Foreskin keratinocyte (primary cell): ENCODE measurements at places on chromosomes 1 and 21.
A peak's percentile ranks its signal among the peaks of the same experiment; 100 is the strongest.

DNA sequence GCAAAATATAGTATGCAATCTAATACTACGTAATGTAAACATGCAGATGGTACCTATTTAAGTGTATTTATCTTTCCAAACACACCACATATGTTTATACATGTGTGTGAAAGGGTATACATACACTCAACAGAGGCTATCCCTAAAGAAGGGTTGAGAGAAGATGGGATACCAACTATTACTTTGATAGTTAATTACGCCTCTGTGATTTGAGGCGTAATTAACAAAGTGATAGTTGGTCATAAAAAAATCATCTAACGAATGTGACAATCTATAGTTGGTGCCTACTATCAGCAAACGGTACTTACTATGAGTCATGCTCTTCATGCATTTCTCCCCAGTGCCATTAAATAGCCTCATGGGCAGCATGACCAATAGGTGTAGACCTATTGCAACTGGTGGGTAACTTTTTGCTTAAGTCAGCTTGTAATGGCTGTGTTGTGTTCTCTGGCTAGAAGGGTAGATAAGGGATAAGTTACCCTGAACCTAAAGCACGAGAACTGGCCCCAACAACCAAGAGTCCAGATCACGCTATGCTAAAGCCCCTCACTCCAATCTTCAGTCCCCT lies 15.3 kb downstream of the RCAN1 start:
- no peak for DNase-seq

- DNase-seq, result no peak
Observed at GRCh38 chr1:159199901-159200300, 4.8 kb upstream of the ACKR1 start.

DNA sequence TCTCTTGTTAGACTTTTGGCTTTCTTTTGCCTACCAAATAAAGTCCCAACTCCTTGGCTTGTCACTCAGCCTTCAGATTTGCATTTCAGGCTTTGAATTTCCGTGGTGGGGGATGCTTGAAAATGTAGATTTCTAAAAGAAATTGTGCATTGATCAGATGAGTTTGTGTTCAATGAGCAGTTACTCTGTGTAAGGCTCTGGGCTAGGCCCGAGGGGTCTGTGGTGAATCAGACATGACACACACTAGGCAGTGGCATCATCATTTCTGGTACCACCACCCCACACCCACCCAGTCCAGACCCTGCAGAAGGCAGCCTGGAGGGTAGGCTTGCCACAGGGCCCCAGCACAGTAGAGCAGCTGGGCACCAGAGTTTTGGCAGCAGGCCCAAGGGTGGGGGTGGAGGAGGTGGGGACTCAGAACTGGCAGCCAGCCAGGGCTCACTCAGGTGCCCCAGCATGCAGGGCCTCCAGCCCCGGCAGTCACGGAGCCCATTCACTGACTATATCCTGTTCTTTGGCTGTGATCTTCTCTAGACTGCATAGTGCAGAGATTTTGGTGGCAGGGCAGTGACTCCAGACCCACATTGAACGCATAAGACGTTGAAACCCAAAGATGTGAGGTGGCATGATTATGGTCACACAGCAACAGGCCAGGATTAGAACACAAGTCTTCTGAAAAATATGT lies 97.2 kb upstream of the ARTN start:
- DNase-seq, result peak; percentile 56

- DNase-seq, result no peak
Observed at GRCh38 chr1:43573066-43573800, 42.5 kb downstream of the PTPRF start.

DNA sequence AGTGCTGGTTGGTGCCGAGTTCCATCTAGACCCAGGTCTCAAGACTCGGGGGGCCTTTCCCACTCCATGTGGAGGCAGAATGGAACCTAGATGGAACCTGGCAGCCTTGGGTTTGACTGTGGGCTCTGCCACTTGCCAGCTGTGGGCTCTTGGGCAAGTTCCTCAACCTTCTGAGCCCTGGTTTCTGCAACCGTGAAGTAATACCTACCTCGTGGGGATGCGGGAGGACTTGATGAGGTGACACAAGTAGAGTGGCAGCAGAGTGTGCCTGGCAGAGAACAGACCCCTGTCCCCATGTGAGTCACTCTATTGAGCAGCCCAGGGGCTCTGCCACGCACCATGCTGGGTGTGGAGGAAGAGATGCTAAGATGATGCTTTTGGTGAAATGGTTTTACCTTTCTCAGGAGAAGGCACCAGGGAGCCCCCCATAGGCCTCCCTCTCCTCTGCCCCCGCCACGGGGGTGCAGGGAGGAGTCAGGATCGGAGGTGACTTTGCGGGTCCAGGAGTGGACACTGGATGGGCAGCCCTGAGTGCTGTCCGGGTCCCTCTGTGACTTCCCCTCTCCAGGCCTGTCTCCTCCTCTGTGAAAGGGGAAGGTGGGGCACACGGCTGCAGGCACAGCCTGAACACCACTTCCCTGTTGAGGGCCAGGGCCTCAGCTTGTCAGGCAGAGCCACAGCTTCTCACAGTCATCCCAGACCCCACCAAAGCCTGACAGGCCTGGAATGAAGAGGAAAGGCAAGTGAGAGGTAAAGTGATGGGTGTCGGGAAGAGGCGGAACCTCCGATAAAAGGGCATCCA lies 36.7 kb upstream of the EDN2 start:
- no peak for DNase-seq

GRCh38 chr1:204176049-204176448 lies 9.9 kb upstream of the REN start:
- DNase-seq, result no peak

DNA sequence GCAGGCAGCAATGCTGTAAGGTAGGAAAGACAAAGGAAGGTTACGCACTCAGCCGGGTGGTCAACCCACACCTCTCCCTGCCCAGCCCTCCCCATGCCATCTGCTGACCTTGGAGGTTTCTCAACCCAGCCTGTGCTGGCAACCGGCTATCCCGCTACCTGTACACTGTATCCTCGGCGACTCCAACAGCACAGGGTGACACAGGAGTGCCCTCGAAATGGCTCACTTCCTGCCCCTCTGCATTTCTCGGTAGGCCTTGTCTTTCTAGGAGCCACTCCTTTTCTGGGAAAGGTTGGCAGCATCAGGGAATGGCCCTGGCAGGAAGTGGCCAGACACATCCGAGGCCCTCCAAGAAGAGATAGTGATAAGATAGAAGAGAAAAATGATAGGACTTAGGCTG lies 124.0 kb downstream of the PROX1 start:
- DNase-seq, result no peak

- DNase-seq, result no peak
Observed at GRCh38 chr1:108871050-108871724, 5.6 kb upstream of the GPSM2 start.

- no peak for DNase-seq
Observed at GRCh38 chr1:230251644-230252191, 174.4 kb downstream of the PGBD5 start.

DNA sequence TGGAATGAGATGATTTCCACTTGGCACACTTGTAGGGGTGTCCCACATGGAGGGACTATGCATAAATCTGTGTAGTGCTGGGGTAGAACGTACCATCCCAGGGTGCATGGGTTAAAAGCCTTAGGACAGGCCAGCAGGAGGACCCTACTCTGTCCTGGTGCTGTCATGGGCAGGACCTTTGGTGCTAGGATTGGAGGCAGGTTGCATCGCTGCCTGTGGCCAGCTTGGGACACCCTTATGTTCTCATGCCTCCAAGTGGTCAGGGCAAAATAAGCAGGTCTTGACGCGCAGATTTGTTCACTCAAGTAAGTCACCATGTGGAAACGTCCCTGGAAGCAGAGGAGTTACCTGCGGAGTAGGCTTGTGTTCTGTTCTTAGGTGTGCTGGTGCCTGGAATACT lies 49.5 kb upstream of the RAB3GAP2 start:
- DNase-seq, result no peak

- DNase-seq, result no peak
Observed at GRCh38 chr1:219587401-219587800, 25.5 kb downstream of the ZC3H11B start.

- peak; percentile 20 for DNase-seq
Observed at GRCh38 chr21:31011412-31011811, 26.9 kb downstream of the KRTAP19-8 start.

GRCh38 chr21:45260191-45260825 lies 27.4 kb downstream of the POFUT2 start:
- DNase-seq, result no peak

- DNase-seq, result no peak
Observed at GRCh38 chr1:224357626-224358124, 996 bp downstream of the CNIH4 start.

- DNase-seq, result peak; percentile 4
Observed at GRCh38 chr1:86227026-86227425, 70.5 kb upstream of the COL24A1 start.

DNA sequence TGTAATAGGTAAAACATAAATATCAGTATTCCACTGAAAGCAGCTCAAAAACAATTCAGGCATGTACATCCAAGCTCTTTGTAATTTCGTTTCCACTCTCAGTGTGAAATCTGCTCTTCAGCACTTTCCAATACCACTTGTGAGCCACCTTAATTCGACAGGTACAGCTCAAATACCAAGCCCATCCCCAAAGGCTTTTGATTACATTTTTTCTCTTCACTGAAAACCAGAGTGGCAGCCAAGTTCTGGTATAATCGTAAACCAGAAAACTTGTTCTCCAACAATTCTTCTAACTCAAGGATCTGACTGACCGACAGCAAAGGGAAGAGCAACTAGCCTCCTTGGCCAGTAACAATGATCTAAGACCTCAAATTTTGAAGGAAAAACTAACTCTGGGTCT lies 36.8 kb downstream of the FBXO42 start:
- no peak for DNase-seq

GRCh38 chr1:177937931-177938330 lies 31.9 kb downstream of the SEC16B start:
- peak; percentile 21 for DNase-seq

- peak; percentile 93 for DNase-seq
Observed at GRCh38 chr1:172719066-172719627, 60.2 kb downstream of the FASLG start.

- DNase-seq, result no peak
Observed at GRCh38 chr1:61534847-61535246, 190.1 kb downstream of the TM2D1 start.

- no peak for DNase-seq
Observed at GRCh38 chr1:26053718-26054560, 8.0 kb upstream of the SLC30A2 start.

DNA sequence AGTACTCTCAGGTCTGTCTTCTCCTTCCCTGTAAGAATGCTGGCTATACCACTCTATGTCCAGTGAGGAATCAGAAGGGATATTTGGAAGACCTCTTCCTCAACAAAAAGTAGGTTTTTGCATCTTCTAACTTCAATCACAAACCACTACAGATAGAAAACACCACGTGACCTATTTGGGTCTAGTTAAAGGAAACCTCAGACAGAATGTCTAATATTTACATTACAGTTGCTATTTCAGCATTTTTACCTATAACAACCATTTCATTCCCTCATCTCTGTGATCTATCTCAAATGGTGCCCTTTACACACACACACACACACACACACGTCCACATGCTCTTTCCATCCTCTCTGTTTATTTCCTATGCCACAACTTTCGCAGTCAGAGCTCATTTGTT lies 7.9 kb upstream of the ADORA3 start:
- no peak for DNase-seq

GRCh38 chr1:14791654-14792053 lies 193.2 kb downstream of the KAZN start:
- no peak for DNase-seq

- DNase-seq, result no peak
Observed at GRCh38 chr1:34618381-34618780, 136.5 kb upstream of the GJB5 start.

DNA sequence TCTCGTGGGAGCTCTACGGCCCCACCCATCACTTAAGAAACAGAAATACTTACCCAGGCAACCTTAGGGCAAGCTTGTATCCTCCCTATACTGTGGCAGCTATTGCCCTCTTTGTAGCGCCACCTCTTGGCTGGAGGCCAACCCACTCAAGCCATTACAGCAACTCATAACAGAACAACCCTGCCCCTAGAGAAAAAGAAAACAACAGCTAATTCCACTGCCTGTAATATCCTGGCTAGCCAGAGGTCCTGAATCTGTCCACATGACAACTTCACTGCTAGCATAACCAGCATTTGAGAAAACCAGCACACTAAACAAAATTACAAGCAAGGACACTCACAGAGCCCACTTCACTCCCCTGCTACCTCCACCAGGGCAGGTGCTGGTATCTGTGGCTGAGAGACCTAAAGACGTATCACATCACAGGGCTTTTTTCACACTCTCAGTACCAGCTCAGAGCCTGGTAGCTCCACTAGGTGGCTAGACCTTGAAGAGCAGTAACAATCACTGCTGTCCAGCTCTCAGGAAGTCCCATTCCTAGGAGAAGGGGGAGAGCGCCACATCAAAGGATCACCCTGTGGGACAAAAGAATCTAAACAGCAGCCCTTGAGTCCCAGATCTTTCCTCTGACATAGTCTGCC lies 14.5 kb upstream of the MX1 start:
- DNase-seq, result peak; percentile 37

DNA sequence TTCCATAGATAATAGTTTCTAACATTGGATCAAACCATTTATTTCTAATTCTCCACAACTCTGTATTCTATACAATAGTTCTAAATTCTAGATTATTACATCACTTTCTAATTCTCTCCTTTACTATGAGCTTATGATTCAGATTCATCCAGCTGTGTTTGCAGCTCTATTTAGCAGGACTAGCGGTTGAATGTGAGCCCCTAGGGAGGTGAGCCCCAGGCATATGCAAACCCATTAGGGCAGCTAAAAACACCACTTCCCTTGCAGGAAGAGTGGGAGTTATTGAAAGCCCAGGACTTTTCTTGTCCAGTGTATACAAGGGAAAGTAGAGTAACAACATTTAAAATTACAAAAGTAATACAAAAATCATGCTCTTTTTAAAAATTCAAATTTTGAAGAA lies 56.9 kb downstream of the KRTAP19-8 start:
- DNase-seq, result no peak

DNA sequence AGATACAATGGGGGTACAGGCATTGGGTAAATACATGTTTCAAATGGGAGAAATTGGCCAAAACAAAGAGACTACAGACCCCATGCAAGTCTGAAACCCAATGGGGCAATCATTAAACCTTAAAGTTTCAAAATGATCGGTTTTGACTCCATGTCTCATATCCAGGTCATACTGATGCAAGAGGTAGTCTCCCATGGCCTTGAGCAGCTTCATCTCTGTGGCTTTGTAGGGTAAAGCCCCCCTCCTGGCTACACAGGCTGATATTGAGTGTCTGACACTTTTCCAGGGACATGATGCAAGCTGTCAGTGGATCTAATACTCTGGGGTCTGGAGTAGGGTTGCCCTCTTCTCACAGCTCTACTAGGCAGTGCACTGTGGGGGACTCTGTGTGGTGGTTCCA lies 286.1 kb downstream of the LRRIQ3 start:
- DNase-seq, result no peak

GRCh38 chr1:193402977-193403376 lies 216.6 kb upstream of the B3GALT2 start:
- no peak for DNase-seq

- DNase-seq, result no peak
Observed at GRCh38 chr1:204465546-204466415, 28.8 kb downstream of the PIK3C2B start.
